Stimulated activated CD4-positive, alpha-beta T cell treated with anti-CD3 and anti-CD28 coated beads, TNF-alpha, amount 100 ng/mL, for 1 hour (primary cell): ENCODE measurements at places on chromosomes 6 and 20.

- no peak for DNase-seq
Observed at GRCh38 chr6:142318714-142319113, 16.9 kb downstream of the ADGRG6 start.

- no peak for DNase-seq
Observed at GRCh38 chr20:50308513-50309279, 118.1 kb downstream of the CEBPB start.

GRCh38 chr6:89501753-89502152 lies 68.8 kb downstream of the ANKRD6 start:
- DNase-seq, result no peak

GRCh38 chr6:33634946-33635345 lies 13.8 kb downstream of the ITPR3 start:
- DNase-seq, result no peak

DNA sequence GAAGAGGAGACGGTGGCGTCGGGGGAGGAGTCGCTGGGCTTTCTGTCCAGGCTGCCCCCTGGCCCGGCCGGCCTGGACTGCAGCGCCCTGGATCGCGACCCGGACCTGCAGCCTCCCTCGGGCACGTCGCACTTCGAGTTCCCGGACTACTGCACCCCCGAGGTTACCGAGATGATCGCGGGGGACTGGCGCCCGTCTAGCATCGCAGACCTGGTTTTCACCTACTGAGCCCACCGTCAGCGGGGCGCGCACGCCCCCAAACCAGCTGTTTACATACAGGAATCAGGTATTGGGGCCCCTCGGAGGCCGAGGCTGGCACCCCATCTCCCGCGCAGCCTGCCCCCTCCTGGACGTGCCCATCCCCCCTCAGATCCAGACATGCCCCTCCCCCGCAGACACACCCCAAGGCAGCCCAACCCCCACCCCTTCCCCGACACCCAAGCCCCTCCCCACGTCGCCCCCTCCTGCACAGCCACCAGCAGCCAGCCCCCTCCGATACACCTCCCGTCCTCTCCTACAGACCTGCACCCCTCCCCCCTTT lies 1.4 kb downstream of the SOX12 start:
- DNase-seq, result no peak

DNA sequence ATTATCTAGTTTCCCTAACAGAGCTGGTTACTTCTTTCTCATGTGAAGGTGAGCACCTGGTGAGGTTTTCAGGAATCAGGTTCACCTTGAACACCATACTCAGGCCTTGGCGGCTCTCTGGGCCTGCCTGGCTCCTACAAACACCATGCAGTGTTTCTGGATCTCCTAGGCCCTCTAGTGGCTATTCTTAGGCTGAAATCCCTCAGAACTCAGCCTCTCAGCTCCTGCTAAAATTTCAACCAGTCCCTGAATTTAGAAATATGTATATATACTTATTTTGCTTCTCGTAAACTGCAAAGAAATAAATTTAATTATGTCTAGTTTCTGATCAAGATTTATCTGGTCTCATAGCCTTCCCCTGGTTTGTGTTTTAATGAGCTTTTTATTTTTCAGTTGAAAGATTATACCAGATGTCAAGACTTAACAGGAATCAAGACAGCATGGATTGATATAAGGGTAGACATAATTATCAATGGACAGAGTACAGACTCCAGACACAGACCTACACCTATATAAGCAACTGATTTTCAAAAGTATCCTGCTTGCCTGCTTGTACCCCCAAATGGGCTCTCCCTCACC lies 55.9 kb downstream of the ANKEF1 start:
- no peak for DNase-seq

- no peak for DNase-seq
Observed at GRCh38 chr6:119324718-119325117, 24.8 kb downstream of the MAN1A1 start.

- DNase-seq, result no peak
Observed at GRCh38 chr6:28207510-28208110, 17.5 kb upstream of the ZSCAN9 start.

GRCh38 chr6:21922086-21922485 lies 328.5 kb downstream of the SOX4 start:
- no peak for DNase-seq

DNA sequence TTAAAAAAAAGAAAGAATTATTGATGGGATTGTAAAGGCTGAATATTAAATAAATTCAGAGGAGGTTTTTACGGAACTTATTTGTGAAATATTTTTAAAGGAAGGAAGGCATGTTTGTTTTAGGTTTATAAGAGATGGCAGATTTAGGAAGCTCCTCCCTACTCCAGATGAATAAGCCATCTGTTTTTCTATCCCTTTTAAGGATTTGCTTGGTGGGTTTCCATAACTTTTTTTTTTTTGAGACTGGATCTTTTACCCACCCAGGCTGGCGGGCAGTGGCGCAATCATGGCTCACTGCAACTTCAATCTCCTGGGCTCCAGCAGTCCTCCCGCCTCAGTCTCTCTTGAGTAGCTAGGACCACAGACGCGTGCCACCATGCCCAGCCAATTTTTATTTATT lies 30.4 kb downstream of the PTPRA start:
- no peak for DNase-seq

DNA sequence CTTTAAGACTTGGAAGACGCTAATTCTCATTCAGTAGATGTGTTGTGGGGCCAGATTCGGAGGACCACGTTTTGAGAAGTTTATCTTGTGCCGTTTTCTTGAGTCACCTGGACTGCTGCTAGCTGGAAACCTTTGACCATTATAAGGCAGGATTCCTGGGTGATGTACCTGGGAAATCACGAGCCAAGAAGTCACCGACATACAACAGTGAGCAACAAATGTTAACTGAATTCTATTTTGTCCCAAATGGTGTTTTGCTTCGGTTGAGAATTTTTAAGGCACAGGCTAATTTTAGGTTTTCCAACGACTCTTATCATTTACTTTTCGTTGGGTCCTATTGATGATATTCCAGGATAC lies 93.4 kb upstream of the BTN3A2 start:
- no peak for DNase-seq

DNA sequence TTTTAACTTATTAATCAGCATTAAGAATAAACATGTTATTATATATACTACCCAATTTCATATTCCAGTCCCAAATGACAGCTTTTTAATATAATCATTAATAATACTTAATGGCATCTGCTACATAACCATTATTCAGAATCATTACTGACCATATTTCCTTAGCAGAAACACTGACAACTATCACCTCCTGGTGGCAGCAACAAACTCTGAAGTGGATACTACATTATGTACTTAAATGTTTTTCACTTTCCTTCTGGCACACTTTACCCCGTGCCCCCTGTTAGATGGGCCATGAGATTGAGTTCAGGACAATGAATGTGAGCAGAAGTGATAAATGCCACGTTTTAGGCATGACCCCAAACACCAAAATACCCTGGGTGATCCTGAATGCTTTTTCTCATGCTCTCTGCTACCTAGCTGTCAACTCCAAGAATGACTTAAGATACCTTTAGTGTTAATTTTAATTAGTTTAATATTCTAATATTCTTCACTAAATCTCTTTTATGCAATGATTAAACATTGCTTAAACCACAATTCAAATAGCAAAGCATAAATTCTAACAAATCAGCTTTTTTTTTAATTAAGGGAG lies 77.1 kb downstream of the LMBRD1 start:
- DNase-seq, result no peak

DNA sequence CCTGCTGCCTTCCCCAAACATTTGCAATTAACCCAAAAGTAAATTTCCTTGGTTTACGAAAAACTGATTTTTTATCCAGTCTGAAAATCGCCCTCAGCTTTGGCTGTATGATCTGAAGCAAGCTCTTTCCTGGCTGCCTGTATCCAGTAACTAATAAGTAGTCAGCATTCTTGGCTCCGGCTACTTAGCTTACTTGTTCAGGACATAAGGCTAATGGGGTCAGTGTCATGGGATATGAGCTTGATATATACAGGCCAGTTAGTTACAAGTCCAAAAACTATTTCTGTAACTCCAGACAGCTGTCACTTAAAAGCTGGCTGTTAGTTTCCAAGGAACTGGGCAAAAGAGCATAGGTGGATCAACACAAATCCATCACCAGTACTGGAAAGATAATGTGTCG lies 56.2 kb downstream of the KHDC1L start:
- no peak for DNase-seq

- no peak for DNase-seq
Observed at GRCh38 chr6:143696664-143697000, 18.9 kb downstream of the PHACTR2 start.

DNA sequence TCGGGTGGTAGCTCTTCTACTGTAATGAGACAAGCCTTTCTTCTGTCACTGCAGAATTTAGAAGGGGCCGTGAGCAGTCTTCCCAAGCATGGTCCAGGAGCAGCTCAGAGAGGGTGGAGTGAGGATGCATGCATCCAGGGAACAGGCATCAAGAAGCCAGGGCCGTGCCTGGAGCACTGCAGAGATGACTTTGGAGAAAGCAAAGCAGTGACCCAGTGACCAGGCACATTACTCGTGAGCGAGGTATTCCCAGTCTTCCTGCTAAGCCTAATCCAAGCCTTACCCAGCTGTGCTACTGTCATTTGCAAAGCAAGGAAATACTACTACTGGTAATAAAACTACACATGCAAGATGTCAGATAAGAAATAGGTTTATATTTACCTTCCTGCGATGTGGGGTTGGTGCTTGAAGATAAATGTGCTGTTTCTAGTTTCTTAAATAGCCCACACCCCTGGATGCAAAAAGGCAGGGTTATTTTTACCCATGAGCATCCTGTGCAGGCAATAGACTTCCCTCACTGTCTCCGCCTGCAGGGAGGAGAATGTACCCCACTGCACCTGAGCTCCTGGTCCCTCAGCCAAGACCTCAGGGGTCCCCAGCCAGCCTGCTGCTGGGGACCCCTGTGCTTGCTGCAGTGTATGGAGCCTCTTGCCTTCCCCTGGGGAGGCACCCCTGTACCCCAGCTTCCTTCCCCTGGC lies 62.9 kb downstream of the SSR1 start:
- no peak for DNase-seq

- DNase-seq, result no peak
Observed at GRCh38 chr20:4956200-4956810, 45.0 kb downstream of the SLC23A2 start.

DNA sequence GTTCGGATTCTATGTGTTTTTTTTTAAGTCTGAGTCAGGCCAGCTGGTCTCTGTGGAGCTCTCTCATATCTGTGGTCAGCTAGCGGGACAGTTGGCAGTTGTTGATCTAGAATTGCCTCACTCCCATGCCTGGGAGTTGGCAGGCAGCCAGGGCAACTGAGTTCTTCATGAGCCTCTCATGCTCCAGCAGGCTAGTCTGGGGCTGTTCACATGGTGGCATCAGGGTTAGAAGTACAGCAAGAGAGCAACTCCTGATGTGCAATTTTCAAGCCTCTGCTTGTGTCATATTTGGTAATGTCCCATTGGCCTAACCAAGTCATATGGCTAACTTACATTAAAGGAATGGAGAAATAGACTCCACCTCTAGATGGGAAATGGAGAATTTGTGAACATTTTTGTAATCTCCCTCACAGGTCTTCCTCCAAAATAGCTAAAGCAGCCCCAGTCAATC lies 6.7 kb upstream of the IFT52 start:
- DNase-seq, result no peak

DNA sequence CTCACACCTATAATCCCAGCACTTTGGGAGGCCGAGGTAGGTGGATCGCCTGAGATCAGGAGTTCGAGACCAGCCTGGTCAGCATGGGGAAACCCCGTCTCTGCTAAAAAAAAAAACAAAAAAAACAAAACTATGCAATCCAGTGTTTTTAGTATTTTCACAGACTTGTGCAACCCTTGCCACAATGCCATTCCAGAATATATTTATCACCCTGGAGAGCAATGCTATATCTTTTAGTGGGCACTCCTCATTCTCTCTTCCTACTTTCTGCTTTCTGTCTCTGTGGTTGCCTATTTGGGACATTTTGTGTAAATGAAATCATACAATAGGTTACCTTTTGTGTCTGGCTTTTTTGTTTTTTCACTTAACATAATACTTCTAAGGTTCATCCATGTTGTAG lies 39.1 kb upstream of the MROH8 start:
- DNase-seq, result no peak

DNA sequence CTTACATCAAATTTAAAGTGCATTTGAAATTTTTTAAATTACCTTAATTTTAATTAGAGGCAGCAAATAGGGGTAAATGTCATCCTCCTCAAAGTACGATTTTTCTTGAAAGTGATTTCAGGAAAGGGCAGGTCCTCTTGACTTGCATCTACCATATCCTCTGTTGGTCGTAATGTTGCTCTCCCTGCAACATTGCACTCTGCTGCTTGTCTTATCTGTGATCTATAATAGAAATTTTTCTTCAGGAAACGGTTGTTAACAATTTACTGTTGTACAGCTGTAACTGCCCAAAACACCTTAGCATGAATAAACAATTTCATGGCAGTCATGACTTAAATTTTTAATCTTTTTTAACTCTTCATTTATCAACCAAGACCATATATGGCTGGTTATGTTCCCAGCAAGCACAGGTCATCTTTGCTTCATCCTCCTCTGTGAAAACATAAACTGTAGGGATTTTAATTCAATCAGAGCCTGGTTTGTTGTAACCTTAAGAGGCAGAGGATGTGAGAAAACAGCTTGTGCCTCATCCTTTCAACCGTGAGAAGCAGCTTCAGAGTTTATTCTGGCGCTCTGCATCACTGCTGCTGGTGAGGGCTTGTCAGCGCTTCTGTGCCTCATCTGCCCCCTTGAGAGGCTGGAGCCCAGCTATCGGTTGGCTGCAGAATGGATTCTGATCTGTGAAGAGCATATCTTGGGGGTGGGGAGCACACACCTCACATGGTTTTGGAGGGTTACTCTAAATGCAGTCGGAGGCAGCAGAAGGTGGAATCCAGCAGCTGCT lies 56.0 kb downstream of the CTNNBL1 start:
- no peak for DNase-seq

GRCh38 chr6:165804331-165805066 lies 141.5 kb upstream of the PDE10A start:
- DNase-seq, result no peak

- DNase-seq, result no peak
Observed at GRCh38 chr20:59159091-59159490, 4.5 kb upstream of the ZNF831 start.

DNA sequence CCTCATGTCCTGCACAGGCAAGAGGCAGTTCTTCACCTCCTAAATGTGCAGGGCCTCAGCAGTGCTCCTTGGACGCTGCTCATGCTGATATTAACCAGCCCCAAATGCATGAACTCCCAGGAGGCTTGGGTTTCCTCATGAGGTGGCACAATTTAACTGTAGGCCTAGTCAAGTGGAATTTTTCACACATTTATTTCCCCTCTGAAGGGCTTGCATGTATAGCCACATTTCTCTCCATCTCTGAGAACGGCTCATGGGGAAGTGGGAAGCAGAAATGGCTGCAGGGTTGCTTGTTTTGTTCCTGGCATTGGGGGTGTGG lies 72.8 kb upstream of the PAX1 start:
- DNase-seq, result no peak

- DNase-seq, result no peak
Observed at GRCh38 chr6:96212066-96212465, 196.3 kb downstream of the FUT9 start.

GRCh38 chr6:89952686-89953085 lies 58.4 kb downstream of the GJA10 start:
- DNase-seq, result no peak

- DNase-seq, result no peak
Observed at GRCh38 chr6:131764350-131764749, 43.5 kb upstream of the ENPP1 start.
